ENCODE measurements at places on chromosomes 7 and 10. TPM values are rescaled to one million over a fixed set of nuclear protein-coding genes. Genes with fewer than 3 reads are reported as not detected.

GRCh38 chr10:17316488-17317170 lies 88.6 kb downstream of the VIM start:
- H3K4me3 ChIP-seq = no peak overlapping the region
- H3K27ac ChIP-seq = no peak overlapping the region
- H3K27me3 ChIP-seq = no peaks in the 10 kb centered on the region
- no peak for DNase-seq

- H3K27ac ChIP-seq = no peak overlapping the region
- no peaks in the 10 kb centered on the region for H3K4me1 ChIP-seq
- H3K4me3 ChIP-seq = no peak overlapping the region
- no peaks in the 10 kb centered on the region for H3K36me3 ChIP-seq
These were observed 889.9 kb upstream of the PHF14 start for GRCh38 chr7:10083766-10084165.

DNA sequence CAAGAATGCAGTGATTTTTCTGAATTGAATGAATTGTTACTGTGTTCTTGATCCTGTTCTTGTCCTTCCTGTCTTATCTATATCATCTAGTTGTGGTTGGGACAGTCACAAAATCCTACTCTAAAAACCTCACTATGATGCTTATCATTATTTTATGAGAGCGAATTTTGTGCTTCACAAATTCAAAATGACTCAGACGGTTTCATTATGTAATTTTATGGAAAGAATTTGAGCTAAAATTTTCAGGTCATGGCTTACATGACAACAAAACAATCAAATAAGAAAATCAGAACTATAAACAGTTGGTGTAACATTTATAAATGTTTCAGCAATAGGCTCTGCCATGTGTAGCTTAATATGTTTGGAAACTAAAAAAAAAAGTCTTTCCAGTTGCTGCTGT lies 6.9 kb downstream of the PRKAR2B start:
- no peaks in the 10 kb centered on the region for H3K27me3 ChIP-seq
- no peaks in the 10 kb centered on the region for H3K36me3 ChIP-seq
- no peak for DNase-seq
- H3K4me3 ChIP-seq = no peak overlapping the region
- no peak overlapping the region for H3K27ac ChIP-seq

- DNase-seq = no peak
- no peaks in the 10 kb centered on the region for H3K4me1 ChIP-seq
- no peak overlapping the region for H3K27ac ChIP-seq
- no peaks in the 10 kb centered on the region for H3K27me3 ChIP-seq
- no peak overlapping the region for H3K4me3 ChIP-seq
- no peaks in the 10 kb centered on the region for H3K36me3 ChIP-seq
These were observed 175.1 kb downstream of the HGF start for GRCh38 chr7:81594767-81595166.

GRCh38 chr7:47435889-47436312 lies 146.0 kb downstream of the TNS3 start:
- no peaks in the 10 kb centered on the region for H3K36me3 ChIP-seq
- no peak overlapping the region for H3K27ac ChIP-seq
- no peak for DNase-seq
- H3K27me3 ChIP-seq = no peaks in the 10 kb centered on the region
- no peaks in the 10 kb centered on the region for H3K4me1 ChIP-seq

DNA sequence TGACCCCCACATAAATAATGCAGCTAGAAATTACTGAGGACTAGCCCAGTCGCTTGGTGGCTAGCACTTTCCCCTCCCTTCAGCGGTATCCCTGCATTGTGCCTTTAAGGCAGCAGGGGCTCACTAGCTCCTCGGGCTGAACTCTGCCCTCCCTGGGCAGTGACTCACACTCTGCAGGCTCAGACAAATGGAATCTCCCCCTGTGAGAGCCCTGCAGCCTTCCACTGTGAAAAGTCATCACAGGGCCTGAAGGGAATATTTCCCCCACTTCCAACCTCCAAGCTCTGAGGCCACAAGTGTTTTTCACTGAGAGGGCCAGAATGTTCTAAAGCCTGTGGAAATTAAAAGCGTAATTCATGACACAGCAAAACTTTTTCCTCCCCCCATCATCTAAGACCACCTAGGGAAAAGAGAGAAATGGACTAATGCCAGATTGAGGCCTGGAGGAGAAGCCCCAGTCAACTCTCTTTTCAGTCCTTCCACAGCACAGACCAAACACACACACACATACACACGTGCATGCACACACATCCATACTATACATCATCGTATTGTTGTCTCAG lies 93.6 kb upstream of the COL1A2 start:
- H3K4me3 ChIP-seq = no peak overlapping the region
- DNase-seq = no peak
- H3K4me1 ChIP-seq = no peaks in the 10 kb centered on the region
- no peaks in the 10 kb centered on the region for H3K27me3 ChIP-seq
- H3K36me3 ChIP-seq = no peaks in the 10 kb centered on the region

DNA sequence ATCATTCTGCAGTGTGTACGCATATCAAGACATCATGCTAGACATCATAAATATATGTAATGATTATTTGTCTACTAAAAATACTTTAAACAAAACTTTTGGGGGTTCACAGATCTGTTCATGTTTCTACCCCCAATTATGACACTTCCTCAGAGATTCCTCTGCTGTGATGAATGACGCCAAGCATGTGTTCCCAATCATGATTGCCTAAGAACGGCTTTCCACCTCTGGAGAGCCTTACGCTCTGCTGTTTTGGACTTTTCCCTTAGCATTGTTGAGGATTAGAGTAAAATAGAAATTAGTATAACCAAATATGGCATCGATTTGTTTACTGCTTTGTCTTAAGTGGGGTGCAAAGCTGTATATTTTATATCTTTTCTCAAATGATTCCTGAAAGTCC lies 236.3 kb upstream of the IGFBP3 start:
- no peaks in the 10 kb centered on the region for H3K27me3 ChIP-seq
- no peaks in the 10 kb centered on the region for H3K4me1 ChIP-seq
- H3K4me3 ChIP-seq = no peak overlapping the region
- DNase-seq = no peak

DNA sequence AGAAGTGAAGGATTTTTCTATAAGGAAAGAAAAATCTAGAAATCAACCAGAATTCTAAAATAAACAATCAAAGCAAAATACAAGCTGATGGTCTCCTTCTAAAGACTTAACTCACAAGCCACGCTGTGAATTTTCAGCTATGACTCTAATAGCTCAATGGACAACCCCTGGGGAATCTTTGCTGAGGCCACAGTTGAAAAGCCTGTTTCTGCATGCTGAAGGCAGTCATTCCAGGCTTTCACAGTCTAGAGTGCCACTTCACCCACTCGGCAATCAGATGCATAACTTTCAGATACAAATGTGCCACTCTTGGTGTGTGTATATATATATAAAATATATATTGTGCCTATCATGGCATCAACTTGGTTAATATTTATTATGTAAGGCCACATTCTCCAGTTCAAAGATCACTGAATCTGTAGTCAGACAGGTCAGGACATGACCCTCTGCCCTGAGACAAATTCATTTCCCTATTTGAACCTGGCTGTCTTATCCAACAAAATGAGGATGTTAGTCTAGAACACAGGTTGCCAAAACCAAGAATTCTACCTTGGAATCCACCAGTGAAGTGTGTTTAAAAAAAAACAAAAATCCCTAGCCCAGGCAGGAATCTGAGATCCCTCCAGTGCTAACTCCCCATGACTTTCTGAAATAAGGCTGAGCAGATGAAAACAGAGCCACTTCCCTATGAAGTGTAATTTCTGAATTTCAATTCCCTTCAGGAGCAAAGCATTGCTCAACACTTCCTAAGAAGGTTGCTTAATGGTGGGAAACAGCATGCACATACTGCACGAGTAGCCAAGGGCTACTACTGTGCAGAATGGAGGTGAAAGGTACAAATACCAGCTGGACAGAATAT lies 9.9 kb downstream of the LIPA start:
- no peaks in the 10 kb centered on the region for H3K27me3 ChIP-seq
- no peak for DNase-seq
- no peaks in the 10 kb centered on the region for H3K4me1 ChIP-seq
- no peak overlapping the region for H3K27ac ChIP-seq

- no peaks in the 10 kb centered on the region for H3K36me3 ChIP-seq
- no peak overlapping the region for H3K27ac ChIP-seq
These were observed 621 bp upstream of the FAM13C start for GRCh38 chr10:59362959-59363381.

GRCh38 chr10:103652599-103653281 lies 159.2 kb downstream of the NEURL1 start:
- no peaks in the 10 kb centered on the region for H3K36me3 ChIP-seq
- H3K4me1 ChIP-seq = peaks cover 15% of the 10 kb centered on the region
- no peak overlapping the region for H3K4me3 ChIP-seq
- no peaks in the 10 kb centered on the region for H3K27me3 ChIP-seq
- DNase-seq = no peak

DNA sequence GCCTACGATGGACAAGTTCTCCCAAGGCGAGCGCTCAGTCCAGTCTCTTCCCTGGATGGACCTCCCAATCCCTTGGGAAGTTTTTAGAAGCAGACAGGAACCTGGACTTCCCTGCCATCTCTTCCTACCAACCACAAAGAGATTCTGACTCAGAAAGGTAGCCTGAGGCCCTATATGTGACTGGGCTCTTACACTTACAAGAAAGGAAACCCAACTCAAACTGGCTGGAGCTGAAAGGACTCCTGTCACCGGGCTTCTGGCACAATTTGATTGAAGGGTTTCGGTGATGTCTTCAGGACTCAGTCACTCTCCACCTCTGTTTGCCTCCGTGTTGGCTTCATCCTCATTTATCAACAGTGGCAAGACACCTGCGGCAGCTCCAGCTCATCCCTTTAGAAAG lies 3.7 kb upstream of the COL13A1 start:
- no peak overlapping the region for H3K4me3 ChIP-seq
- no peak overlapping the region for H3K27ac ChIP-seq
- peaks cover 14% of the 10 kb centered on the region for H3K4me1 ChIP-seq
- H3K36me3 ChIP-seq = no peaks in the 10 kb centered on the region

TUBB8 gene
- total RNA-seq = not detected

AUTS2 gene
- 47.6 TPM for total RNA-seq

Measured in CD4-positive, alpha-beta T cell (primary cell).